Spinal cord (tissue), 10 donors: ENCODE measurements at places on chromosomes 1 and 21.

GRCh38 chr1:213070406-213070805 lies 19.4 kb downstream of the RPS6KC1 start:
- no peak for DNase-seq

- no peak for DNase-seq
Observed at GRCh38 chr1:11294951-11295350, 22.0 kb downstream of the UBIAD1 start.

DNA sequence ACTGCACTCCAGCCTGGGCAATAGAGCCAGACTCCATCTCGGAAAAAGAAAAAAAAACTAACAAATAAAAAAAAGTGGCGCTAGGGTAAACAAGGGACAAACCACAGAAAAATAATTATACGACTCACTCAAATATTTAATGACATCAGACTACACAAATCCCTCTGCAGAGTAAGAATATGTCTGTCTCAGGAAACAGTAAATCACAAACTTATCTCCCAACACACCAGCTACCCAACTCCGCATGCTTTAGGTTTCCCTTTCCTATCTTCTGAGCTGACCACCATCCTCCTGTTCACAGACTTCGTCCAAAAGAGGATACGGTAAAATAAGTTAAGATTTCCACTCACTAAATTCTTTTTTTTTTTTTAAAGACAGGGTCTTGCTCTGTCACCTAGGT lies 16.2 kb downstream of the WDR47 start:
- no peak for DNase-seq

GRCh38 chr1:214229736-214230135 lies 51.2 kb upstream of the SMYD2 start:
- DNase-seq = no peak

GRCh38 chr1:165224504-165224903 lies 132.0 kb downstream of the LMX1A start:
- no peak for DNase-seq

- no peak for DNase-seq
Observed at GRCh38 chr1:66437136-66437401, 96.9 kb upstream of the SGIP1 start.

DNA sequence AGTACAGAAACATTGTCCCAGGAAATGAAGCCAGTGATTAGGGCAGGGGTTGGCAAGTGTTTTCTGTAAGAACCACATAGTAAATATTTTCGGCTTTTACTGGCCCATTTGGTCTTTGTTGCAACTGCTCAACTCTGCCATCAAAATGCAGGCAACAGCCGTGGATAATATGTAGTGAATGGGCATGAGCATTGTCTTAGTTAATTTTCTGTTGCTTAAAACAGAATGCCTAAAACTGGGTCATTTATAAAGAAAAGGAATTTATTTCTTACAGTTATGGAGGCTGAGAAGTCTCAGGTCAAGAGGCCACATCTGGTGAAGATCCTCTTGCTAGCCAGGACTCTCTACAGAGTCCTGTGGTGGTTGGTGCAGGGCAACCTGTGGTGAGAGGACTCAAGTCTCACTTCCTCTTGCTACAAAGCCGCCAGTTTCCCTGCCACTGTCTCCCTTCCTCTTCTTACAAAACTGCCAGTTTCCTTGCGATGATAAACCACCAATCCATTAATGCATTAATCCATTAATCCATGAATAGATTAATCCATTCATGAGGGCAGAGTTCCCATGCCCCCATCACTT lies 166.4 kb downstream of the PSMG1 start:
- no peak for DNase-seq

GRCh38 chr1:184791550-184791900 lies 36.9 kb upstream of the EDEM3 start:
- DNase-seq = no peak

DNA sequence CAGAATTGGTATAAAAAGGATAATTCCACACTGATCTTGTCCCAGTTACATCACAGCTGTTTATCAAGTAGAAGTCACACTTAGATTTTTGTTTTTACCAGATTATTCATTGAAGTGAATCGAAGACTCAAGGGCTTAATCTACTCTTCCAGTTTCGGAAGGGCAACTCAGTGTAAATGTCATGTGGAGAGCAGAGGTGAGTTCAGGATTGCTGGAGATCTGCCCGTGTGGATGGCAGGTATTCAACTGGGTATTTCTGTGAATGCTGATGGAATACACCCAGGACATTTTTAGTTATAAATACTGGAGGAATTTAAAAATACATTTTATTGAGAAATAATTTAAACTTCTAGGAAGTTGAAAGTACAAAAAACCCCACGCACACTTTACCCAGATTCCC lies 19.4 kb downstream of the CC2D1B start:
- DNase-seq = no peak

DNA sequence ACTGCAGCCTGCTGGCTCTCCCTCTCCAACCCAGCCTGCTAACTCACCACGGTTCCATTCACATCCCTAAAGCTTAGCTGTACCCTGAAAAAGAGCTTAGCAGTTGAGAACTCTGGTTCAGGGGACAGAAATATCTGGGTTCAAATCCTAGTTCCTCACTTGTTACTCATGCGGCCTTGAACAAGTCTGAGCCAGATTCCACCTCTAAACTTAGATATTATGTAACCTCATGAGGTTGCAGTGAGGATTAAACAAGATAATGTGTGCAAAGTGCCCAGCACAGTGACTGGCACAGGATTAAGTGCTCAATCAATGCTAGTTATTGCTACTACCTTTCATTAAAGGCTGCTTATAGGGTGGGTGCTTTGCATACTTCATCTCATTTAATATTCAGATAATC lies 41.3 kb upstream of the DHCR24 start:
- no peak for DNase-seq

DNA sequence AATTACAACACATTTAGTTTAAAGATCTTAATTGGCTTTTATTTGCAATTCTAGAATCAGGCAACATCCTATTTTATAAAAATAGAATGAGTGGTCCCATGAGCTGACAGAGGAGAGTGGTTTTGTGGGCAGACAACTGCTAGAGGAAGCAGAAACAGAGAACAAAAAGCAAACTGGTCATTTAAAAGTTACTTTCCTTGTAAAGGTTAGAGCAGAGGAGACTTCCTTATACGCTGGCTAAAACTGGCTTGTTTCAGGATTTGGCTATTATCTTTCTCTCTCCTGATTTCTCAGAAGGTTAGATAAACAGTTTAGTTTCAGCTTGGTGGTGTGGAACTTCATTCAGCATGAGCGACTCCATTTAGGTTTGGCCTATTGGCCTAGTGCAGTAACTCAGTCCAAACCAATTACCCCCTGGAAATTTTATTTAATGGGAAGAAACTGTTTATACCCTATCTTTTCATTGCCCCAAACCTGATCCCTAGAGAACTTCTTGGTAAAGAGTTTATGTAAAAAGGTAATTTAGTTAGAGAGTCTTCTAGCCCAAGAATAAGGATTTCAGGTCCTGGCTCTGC lies 32.2 kb upstream of the IL20 start:
- DNase-seq = no peak

GRCh38 chr1:230994860-230995259 lies 16.0 kb downstream of the ARV1 start:
- DNase-seq = no peak

- DNase-seq = no peak
Observed at GRCh38 chr1:225259542-225259941, 168.3 kb downstream of the LBR start.

DNA sequence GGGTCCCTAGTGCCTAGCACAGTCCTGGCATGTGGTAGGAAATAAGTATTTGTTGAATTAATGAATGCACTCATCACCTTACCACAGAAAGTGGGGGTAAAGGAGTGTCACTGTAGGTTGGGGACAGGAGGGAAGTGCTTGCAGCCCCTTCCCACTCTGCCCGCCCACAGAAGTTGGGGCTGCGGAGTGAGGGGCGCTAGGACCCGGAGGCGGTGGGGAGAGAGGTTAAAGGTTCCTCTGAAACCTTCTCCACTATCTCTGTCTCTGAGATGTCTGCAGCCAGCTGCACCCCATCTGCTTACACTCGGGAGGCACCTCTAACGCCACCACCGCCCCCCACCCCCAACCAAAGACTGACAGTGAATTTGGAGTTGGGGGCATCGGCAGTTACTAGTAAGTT lies 1.4 kb upstream of the WNT2B start:
- DNase-seq = no peak

DNA sequence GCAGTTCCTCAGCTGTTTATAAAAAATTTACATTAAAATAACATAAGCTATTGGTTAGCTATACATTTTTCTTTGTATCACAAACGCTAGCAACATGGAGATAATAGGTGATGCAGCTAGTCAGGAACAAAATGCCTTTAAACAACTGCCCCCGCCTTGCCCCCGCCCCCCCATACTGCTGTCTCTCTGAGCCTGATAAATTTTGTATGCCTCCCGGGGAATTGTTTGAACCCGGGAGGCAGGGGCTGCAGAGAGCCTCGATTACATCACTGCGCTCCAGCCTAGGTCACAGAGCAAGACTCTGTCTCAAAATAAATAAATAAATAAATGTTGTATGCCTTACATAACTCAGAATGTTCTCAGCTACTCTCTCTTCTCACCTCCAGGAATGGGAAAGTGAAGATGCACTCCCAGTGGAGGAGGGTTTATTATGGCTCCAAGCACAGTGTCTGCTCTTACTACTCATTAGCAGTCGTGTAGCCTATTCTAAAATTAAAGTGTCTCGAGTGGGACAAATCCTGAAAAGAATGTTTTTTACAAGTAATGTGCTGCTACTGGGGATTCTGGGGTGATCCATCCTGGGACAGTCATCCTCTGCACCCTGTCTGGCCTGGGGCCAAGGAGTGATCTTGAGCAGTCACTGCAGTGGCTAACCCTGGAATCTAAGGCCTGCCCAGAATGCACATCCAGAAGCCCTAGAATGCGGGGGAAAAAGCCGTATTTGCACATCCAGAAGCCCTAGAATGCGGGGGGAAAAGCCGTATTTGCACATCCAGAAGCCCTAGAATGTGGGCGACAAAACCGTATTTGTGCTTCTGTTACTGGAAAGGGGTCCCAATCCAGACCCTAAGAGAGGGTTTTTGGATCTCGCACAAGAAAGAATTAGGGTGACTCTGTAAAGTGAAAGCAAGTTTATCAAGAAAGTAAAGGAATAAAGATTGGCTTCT lies 39.4 kb upstream of the ZNF496 start:
- peak; percentile 9 for DNase-seq

DNA sequence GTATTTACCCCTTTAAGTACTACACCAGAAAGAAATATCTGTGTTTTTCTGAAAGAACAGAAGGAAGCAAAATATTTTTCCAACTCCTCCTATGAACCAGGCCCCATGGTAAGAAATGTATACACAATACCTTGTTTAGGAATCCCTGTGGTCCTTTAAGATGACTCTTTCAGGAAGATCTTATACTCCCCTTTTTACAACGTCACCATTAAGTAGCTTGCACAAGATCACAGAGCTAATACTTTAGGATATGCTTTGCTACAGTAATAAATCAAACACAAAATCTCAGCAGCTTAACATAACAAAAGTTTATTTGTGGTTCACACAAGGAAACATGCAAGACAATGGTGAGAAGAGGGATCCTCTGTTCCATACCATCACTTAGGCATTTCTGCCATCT lies 8.8 kb upstream of the LAMB3 start:
- DNase-seq = no peak

- no peak for DNase-seq
Observed at GRCh38 chr1:156765666-156766065, 1.7 kb upstream of the PRCC start.

- DNase-seq = no peak
Observed at GRCh38 chr1:241553886-241554592, 21.9 kb downstream of the KMO start.

DNA sequence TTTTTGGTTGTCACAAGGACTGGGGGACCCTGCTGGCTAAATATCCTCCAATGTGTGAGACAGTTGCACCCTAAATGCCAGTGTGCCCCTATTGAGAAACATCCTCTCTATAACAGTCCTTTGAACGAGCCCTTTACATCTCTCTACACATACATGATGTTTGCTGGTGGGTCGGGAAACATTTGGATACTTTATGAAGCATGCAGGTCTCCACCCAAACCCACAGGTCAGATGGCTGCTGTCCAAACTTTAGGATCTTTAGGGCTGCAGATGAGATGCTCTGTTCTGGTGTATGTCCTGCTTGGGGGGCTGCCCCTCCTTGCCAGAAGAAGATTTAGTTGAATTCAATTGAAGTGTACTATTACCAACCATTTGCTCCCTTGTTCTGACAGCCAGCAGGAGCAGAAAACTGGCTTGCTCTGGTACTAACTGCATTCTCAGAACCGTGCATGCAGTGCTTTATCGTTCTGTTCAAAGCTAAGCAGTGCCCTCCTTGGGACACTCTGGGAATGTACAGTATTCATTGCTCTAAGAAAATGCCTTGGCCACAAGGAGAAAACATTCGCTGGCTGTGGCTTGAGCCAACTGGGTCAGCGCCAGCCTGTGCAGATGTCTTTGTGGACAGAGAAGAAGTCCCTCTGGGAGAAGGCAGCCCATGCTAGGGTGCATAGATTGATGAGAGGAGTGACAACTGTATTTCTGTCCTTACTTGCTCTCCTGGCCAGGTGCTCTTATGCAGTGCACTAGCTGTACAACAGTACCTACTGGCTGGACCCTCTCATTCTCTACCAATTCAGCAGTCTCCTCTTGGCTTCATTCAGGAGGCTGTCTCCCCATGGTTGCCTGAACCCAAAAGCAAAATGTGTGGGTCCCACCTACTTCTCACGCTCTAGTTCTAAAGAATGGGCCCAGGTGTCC lies 61.4 kb upstream of the DIRAS3 start:
- DNase-seq = peak; percentile 81

GRCh38 chr1:145956781-145957442 lies 905 bp downstream of the LIX1L start:
- peak; percentile 79 for DNase-seq

GRCh38 chr1:8082945-8083344 lies 56.8 kb upstream of the ERRFI1 start:
- DNase-seq = no peak

- DNase-seq = no peak
Observed at GRCh38 chr1:27868932-27869718, 3.2 kb upstream of the THEMIS2 start.

- no peak for DNase-seq
Observed at GRCh38 chr1:3464649-3465025, 10.2 kb downstream of the ARHGEF16 start.

GRCh38 chr1:189567890-189568289 lies 909.8 kb downstream of the BRINP3 start:
- DNase-seq = no peak

GRCh38 chr1:11045428-11046269 lies 1.4 kb downstream of the MASP2 start:
- no peak for DNase-seq

- DNase-seq = no peak
Observed at GRCh38 chr1:11273595-11274234, 717 bp downstream of the UBIAD1 start.
